Ovary (tissue), 10 donors: ENCODE measurements at places on chromosomes 3 and 15. TPM values are rescaled to one million over a fixed set of nuclear protein-coding genes. Genes with fewer than 3 reads are reported as not detected.

Gene HYAL1
- polyA plus RNA-seq = 4.4 TPM

Gene ZNF80
- not detected for polyA plus RNA-seq

Gene GHSR
- not detected for polyA plus RNA-seq

Gene C3orf18
- 13.0 TPM for polyA plus RNA-seq

Gene THSD4
- polyA plus RNA-seq = 3.6 TPM

Gene CMTM8
- 2.5 TPM for polyA plus RNA-seq

Gene KIF23
- polyA plus RNA-seq = 3.1 TPM

DNA sequence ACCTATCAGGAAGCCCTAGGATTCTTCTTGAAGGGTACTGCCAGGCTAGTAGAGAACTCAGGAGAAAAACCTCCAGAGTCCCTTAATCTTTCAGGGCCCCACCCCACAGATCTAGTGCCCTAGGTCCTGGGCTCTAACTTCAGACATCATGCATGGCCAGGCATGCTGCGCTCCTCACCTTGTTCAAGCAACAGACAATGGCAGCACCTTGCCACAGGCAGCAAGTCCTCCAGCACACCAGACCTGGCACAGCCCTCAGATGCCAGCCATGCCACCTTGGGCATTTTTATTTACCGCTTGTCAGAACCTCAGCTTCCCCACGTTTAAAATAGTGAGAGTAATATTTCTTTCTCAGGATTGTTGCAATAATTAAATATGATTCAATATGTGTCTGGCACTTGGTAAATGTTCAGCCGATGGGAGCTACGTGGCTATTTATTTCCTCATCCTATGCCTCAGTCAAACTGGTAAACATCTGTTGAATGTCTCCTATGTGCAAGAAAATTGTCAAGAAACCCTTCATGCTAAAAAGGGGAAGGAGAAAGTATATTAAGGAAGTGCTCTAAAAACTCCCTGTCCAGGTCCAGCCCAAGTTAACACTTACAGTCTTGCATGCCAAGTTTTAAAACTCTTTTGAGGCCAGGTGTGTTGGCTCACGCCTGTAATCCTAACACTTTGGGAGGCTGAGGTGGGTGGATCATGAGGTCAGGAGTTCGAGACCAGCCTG lies 14.5 kb upstream of the CCR1 start:
- H3K36me3 ChIP-seq = no peaks in the 10 kb centered on the region
- DNase-seq = no peak
- no peaks in the 10 kb centered on the region for H3K27me3 ChIP-seq
- H3K4me1 ChIP-seq = no peaks in the 10 kb centered on the region
- no peak overlapping the region for H3K4me3 ChIP-seq

GRCh38 chr3:127006781-127007436 lies 24.0 kb downstream of the PLXNA1 start:
- H3K4me1 ChIP-seq = peaks cover 9% of the 10 kb centered on the region
- no peaks in the 10 kb centered on the region for H3K36me3 ChIP-seq
- no peaks in the 10 kb centered on the region for H3K27me3 ChIP-seq
- DNase-seq = no peak

DNA sequence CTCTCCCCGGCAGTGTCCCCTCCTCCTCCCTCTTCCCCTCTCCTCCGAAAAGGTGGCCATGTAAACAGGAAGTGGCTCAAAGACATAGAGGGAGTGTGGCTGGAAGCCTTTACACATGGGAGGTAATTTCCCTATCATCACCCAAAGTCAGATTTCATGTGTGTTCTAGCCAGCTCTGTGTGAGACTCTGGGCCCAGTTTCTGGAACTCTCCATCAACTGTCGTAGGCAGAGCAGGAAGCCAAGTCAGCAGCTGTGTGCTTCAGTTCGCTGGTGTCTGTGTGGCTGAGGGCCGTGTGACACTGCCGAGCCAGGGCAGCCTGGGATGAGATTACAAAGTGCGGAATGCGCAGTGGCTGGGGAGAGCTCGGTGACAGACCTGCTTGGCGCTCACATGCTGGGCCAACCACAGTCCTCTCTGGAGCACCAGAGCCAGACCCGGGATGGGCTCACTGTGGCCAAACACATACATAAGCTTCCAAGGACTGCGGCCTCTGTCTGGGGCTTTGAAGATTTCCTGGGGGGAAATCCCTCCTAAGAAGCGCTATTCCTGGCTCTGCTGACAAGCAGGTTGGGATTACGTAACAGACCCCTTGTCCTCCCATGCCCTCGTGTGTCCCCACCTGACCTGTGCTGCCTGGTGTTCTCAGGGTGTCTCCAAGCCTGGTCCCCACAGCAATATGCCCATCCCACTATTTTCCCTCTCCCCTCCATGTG lies 50.7 kb downstream of the UMPS start:
- peak; percentile 61 for DNase-seq
- H3K4me3 ChIP-seq = no peak overlapping the region
- H3K27ac ChIP-seq = peak overlapping the region; percentile 68
- no peaks in the 10 kb centered on the region for H3K36me3 ChIP-seq
- no peaks in the 10 kb centered on the region for H3K27me3 ChIP-seq

DNA sequence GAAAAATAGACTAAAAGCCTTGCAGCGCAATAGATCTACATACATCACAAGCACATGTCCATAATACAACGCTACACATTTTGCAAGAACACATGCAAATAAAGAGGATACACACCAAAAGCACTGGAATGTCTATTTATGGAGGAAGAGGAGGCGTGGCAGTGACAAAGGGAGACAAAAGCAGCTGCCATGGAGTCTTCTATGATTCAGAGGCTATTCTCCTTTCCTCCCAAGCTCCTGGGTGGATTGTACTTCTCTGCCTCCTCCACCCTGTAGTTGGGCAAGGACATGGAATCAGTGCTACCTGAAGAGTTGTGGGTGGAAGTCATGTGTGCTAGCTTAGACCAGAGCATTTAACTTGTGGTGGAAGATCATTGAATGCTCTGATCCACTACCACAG lies 57.9 kb upstream of the ABHD2 start:
- H3K4me3 ChIP-seq = no peak overlapping the region
- H3K36me3 ChIP-seq = no peaks in the 10 kb centered on the region
- no peaks in the 10 kb centered on the region for H3K27me3 ChIP-seq
- H3K27ac ChIP-seq = no peak overlapping the region
- DNase-seq = no peak

DNA sequence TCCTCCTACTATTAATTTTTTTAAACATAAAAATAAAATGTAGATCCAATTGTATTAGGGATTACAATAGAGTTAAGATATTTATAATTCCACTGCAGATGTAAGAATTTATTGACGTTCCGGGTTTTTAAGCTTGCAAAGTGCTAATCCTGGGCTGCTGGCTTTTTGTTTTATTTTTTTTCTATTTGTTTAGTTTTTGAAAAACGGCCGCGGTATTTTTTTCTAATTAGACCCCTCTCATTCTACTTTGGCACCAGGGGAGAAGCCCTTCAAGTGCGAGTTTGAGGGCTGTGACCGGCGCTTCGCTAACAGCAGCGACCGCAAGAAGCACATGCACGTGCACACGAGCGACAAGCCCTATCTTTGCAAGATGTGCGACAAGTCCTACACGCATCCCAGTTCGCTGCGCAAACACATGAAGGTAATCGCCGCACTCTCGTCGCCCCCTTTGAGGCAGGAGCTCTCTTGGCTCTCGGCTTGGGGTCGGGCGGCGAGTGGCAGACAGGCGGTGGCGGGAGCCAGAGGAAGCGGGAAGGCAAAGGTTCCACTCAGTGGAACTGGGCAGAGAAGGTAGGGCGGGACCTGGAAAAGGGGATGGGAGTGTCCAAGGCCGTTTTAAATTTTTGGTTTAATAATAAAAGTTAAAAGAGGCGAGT lies 3.2 kb downstream of the ZIC1 start:
- H3K4me1 ChIP-seq = peaks cover 13% of the 10 kb centered on the region
- no peaks in the 10 kb centered on the region for H3K36me3 ChIP-seq
- H3K27me3 ChIP-seq = peaks cover 4% of the 10 kb centered on the region
- no peak overlapping the region for H3K27ac ChIP-seq
- DNase-seq = no peak

- H3K27me3 ChIP-seq = no peaks in the 10 kb centered on the region
- H3K27ac ChIP-seq = no peak overlapping the region
- H3K4me1 ChIP-seq = no peaks in the 10 kb centered on the region
- DNase-seq = no peak
- no peak overlapping the region for H3K4me3 ChIP-seq
These were observed 13.4 kb downstream of the IFT57 start for GRCh38 chr3:108208831-108209230.

GRCh38 chr3:16824081-16824696 lies 60.6 kb upstream of the PLCL2 start:
- H3K4me3 ChIP-seq = no peak overlapping the region
- H3K36me3 ChIP-seq = no peaks in the 10 kb centered on the region
- no peak for DNase-seq
- H3K4me1 ChIP-seq = peaks cover 6% of the 10 kb centered on the region

DNA sequence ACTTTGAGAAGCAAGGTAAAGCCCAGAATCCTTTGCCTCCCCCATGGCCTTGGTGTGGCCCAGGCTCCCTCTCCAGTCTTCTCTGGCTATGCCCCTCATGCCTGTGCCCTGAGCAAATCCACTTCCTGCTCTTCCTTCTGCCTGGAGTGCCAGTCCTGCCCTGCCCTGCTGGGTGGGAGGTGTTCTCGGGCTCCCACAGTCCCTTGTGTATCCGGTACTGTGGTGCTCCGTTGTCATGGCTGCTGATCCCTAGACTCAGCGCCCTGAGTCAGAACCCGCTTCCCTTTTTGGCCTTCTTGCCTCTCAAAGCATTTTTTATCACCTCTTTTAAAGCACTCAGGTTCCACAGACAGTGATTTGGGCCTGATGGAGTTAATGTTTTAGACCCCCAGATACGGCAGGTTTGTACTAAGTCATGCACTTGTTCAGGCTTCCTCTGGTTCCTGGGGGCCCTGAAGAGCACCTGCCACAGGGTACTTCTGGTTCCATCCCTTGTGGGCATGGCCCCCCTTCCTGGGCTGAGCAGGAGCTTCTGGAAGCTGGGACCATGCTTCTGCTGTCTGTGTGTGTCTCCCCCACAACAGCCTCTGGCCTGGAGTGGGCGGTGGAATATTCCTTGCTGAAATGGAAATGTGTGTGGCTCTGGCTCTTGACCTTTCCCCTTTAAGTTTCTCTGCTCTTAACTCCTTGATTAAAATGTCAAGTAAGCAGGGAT lies 29.6 kb upstream of the ADAMTS7 start:
- no peak overlapping the region for H3K27ac ChIP-seq
- no peak overlapping the region for H3K4me3 ChIP-seq
- peaks cover 2% of the 10 kb centered on the region for H3K4me1 ChIP-seq
- H3K27me3 ChIP-seq = no peaks in the 10 kb centered on the region
- no peak for DNase-seq
- no peaks in the 10 kb centered on the region for H3K36me3 ChIP-seq

GRCh38 chr15:28098766-28099554 lies at the start of gene OCA2:
Gene OCA2 (minus strand): TSS chr15:28099315. CDS start chr15:28081874, 17,441 bp downstream.
- H3K27me3 ChIP-seq = no peaks in the 10 kb centered on the region
- peak; percentile 71 for DNase-seq
- no peak within 1 kb of the TSS for H3K27ac ChIP-seq
- peaks cover 18% of the 10 kb centered on the region for H3K4me1 ChIP-seq
- no peak within 1 kb of the TSS for H3K4me3 ChIP-seq
- H3K36me3 ChIP-seq = no peaks in the 10 kb centered on the region

DNA sequence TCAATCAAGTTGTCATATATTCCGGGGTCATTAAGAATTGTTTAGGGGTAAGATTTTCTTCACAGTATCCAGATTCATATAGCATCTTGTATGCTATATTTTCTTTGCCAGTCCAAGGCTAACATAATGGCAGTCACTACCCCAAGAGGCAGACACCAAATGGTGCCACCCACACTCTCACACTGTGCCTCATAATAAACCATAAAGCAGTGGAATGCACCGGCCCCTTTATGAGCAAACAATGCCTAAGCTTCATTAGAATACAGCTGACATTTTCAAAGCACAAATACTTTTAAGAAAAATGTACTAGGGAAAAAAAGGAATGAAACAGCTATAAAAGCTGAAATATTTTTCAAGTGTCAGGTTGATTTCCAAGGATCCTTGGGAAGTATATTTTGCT lies 121.6 kb downstream of the TFDP2 start:
- H3K27me3 ChIP-seq = no peaks in the 10 kb centered on the region
- peak overlapping the region; percentile 37 for H3K4me3 ChIP-seq
- no peaks in the 10 kb centered on the region for H3K36me3 ChIP-seq
- no peak overlapping the region for H3K27ac ChIP-seq

DNA sequence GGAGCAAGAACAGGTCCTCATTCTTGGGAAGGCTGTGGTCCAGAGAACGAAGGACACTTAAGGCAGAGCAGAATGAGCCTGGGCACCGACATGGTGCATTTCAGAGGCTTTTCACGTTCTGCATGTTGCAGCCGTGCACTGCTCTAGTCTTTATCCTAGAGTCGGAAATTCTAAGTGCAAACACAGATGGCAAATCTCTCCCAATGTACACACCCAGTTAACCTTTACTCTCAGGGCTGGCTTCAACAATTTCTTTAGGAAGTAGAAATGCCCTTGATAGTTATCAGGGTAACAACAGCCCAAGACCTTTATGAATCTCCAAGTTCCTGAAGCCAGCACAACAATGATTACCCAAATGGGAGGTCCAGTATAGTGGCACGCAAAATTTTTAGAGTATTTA lies 39.1 kb upstream of the LRTM1 start:
- H3K4me1 ChIP-seq = no peaks in the 10 kb centered on the region
- H3K36me3 ChIP-seq = no peaks in the 10 kb centered on the region
- H3K27me3 ChIP-seq = no peaks in the 10 kb centered on the region

DNA sequence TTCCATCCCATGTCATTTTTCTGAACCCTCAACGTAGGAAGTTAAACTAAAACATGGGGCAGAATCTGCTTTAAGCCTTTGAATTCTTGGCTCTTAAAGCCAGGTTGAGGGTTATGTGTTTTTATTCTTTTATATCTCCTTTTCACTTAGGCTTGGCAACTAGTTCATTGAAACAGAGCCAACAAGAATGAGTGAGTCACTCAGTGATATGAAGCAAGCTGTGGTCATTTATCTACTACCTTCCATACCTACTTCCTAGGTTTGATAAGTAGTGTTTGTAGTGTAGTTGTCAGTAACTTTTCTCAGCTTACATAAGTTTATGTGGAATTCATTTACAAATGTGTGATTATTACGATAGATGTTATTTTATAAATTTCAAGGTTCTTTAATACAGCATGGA lies 67.4 kb downstream of the SNRPN start:
- H3K27me3 ChIP-seq = no peaks in the 10 kb centered on the region
- H3K4me3 ChIP-seq = no peak overlapping the region
- no peak for DNase-seq
- no peaks in the 10 kb centered on the region for H3K36me3 ChIP-seq

DNA sequence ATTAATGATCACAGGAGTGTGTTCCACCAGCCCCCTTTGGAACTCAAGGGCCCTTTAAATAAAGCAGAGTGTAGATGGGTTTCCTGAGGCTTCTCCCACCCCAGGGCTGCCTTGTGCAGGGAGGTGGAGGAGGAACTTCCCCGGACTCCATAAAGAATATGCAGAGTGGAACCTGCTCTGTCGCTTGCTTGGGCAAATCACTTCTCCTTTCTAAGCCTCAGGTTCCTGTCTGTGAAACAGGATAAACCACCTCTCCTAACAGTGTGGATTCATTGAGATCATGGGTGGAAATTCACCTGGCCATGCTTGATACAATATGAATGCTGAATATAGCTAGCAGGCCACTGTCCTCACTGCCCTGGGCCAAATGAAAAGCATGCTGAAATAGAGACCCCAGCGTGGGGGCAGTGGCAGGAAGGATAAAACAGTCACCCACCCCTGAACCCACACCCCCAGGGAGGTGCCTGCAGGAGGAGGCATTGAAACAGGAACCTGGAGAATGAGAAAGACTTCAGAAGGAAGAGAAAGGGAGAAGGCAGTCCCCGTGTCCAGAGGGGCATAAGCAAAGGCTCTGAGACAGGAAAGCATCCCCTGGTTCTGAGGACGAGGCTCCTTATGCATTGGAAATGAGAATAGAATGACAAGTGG lies 41.1 kb upstream of the CHRNB4 start:
- H3K27ac ChIP-seq = no peak overlapping the region
- H3K4me3 ChIP-seq = no peak overlapping the region
- no peak for DNase-seq
- H3K27me3 ChIP-seq = no peaks in the 10 kb centered on the region
